Lower leg skin (tissue), 4 donors: ENCODE measurements at places on chromosomes 1 and 21.
A peak's percentile ranks its signal among the peaks of the same experiment; 100 is the strongest.

DNA sequence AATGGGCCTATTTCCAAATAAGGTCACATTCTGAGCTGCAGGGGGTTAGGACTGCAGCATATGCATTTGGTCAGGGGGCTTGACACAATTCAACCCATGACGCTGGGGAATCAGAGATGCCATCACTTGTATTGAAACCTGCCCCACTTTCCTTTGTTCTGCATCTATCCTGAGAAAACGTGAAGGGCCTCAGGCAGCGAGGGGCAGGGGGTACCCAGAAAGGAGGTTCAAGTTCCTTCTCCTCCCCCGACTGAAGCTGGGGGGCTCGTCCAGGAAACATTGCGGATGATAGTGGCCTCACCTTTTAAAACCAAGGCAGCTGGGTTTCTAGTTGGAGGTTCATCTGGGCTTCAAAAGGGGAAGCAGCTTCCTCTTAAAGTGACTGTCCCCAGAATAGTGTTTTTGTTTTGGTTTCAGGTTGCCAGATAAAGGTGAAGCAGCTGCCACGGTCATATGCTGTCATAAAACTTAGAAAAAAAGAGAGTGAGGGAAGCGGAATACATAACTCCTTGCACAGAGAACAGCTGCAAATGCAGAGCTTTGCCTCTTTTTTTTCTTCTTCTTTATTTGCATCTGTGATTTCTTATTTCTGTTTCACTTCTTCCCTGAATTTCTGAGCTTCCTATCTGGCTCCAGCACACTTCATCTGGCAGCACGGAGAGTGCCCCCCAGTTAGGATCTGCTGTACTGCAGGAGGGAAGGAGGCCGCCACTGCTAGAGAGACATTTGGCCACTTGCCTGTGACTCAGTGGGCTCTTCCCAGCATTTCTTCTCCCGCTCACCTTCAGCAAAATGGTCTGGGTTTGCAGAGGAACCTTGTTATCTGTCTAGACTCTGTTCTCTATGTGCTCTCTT is 142.0 kb downstream of the AJAP1 start:
- no peak for DNase-seq

- no peak for DNase-seq
Measured at GRCh38 chr1:116842654-116843053, 67.1 kb upstream of the PTGFRN start.

- DNase-seq = peak; percentile 87
Measured at GRCh38 chr21:45074818-45075595, 627 bp downstream of the ADARB1 start.

- DNase-seq = no peak
Measured at GRCh38 chr1:222656391-222657155, 38.7 kb downstream of the MIA3 start.

DNA sequence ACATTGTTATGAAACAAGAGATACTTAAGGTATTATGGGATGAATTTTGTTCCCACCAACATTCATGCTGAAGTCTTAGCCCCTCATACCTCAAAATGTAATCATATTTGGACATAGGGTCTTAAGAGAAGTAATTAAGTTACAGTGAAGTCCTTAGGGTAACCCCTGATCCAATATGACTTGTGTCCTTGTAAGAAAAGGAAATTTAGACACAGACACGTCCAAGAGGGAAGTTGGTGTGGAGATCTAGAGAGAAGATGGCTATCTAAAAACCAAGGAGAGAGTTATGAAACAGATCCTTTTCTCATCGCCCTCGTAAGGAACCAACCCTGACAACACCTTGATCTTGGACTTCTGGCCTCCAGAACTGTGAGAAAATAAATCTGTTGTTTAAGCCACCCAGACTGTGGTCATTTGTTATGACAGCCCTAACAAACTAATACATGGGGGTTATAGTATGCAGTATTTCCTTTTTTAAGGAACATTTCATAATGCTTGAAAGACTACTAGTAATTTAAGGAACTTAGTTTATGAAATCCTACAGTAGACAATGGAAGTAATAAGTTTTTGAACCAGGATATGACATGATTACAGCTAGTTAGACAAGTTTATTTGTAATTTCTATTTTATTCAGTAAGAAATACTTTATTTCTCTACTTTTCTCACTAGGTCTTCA is 875.5 kb upstream of the ADGRL2 start:
- no peak for DNase-seq

DNA sequence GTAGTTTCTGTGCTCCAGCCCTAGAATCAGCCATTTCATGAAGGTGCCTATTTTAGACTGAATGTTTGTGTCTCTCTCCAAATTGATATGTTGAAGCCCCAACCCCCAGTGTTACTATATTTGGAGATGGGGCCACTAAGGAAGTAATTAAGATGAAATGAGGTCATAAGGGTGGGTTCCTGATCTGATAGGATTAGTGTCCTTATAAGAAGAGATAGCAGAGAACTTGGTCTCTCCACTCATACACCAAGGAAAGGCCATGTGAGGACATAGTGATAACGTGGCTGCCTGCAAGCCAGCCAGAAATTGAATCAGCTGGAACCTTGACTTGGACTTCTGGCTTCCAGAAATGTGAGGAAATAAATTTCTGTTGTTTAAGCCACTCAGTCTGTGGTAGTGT is 12.3 kb downstream of the RAVER2 start:
- no peak for DNase-seq

- no peak for DNase-seq
Measured at GRCh38 chr1:175737451-175737850, 5.9 kb downstream of the TNR start.

DNA sequence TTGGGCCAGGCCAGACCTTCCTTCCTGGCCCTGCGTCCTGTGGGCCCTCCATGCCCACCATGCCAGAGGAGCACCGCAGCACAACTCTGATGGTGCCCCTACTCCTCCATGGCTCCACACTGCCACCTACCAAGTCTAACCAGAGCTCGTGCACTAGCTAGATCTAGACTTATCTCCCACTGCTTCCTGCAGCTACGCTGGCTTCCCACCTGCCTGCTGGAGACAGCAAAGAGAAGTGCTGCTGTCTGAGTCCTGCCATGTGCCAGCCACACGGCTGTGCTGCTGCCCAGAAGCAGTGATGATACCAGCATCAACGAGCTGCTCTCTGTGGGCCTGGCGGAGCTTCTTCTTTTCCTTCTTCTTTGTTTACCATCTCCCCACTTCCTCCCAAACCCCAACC is 4.5 kb downstream of the GUCA2B start:
- DNase-seq = no peak

- no peak for DNase-seq
Measured at GRCh38 chr1:214349781-214350180, 68.8 kb downstream of the SMYD2 start.

- DNase-seq = peak; percentile 87
Measured at GRCh38 chr1:203465146-203465798, 10.3 kb upstream of the PRELP start.

DNA sequence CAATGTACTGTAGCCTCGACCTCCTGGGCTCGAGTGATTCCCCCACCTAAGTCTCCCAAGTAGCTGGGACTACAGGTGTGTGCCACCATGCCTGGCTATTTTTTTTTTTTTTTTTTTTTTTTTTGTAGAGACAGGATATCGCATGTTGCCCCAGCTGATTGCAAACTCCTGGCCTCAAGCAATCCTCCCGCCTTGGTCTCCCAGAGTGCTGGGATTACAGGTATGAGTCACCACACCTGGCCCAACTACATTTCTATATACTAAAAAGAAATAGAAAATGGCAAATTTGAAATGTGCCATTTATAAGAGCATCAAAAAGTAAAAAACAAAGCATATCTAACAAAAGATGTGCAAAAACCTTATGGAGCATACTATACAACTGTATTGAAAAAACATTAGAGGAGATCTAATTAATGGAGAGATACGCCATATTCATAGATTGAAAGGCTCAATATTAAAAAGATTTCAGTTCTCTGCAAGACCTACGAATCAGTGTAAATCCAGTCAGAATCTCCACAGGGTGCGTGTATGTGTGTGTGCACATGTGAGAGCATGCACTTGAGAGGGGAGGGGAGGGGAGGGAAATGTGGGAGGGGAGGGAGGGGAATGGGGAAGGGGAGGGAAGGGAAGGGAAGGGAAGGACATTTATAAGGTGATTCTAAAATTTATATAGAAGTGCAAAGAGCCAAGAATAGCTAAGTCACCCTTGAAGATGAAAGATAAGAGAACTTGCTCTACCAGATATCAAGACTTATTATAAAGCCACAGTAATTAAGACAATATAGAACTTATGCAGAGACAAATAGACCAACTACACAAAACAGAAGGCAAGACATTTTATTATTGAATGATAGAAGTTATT is 15.5 kb upstream of the PADI4 start:
- no peak for DNase-seq

GRCh38 chr1:2441746-2442145 is 29.4 kb upstream of the PEX10 start:
- no peak for DNase-seq

GRCh38 chr1:38789498-38790169 is 69.9 kb downstream of the RRAGC start:
- DNase-seq = no peak

DNA sequence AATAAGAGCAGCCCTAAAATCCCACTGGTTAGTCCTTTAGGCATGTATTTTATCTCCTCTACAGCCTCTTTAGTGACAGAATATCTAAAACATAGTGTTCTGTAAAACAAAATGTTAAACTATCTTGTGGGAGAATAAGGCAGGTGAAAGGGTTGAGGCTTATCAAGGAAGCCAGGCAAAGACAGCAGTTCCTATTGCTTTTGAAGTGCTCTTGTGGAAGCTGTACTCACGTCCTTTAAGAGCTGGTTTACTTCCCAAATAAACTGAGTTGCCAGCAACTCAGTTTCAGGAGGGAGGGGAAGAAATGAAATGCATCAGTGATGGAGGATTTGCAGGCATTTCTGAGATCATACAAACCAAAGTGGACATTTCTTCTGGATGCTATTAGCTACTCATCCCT is 529.6 kb upstream of the ZRANB2 start:
- DNase-seq = no peak

GRCh38 chr1:7616076-7616832 is 154.8 kb upstream of the VAMP3 start:
- no peak for DNase-seq

GRCh38 chr1:205572421-205572820 is 59.4 kb downstream of the ELK4 start:
- DNase-seq = peak; percentile 75

GRCh38 chr1:27658951-27659496 is 13.0 kb downstream of the IFI6 start:
- DNase-seq = no peak

GRCh38 chr1:230130172-230130944 is 63.3 kb downstream of the GALNT2 start:
- DNase-seq = no peak

DNA sequence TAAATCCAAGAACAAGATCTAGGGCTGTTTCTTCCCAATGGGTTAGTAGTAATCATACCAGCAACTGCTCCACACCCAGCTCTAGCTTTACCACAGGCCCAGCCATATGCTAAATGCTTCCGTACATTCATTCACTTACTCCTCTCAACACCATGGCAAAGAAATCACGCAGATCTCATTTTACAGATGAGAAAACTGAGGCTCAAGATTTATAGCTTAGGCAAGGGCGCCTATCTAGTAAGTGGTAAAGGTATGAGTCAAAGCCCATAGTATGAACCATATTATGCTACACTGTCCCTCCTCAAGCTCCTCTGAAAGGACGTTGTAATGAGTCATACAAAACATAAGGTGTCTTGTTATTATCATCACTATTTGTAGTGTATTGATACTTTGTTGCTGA is 82.2 kb downstream of the NIBAN1 start:
- DNase-seq = no peak

DNA sequence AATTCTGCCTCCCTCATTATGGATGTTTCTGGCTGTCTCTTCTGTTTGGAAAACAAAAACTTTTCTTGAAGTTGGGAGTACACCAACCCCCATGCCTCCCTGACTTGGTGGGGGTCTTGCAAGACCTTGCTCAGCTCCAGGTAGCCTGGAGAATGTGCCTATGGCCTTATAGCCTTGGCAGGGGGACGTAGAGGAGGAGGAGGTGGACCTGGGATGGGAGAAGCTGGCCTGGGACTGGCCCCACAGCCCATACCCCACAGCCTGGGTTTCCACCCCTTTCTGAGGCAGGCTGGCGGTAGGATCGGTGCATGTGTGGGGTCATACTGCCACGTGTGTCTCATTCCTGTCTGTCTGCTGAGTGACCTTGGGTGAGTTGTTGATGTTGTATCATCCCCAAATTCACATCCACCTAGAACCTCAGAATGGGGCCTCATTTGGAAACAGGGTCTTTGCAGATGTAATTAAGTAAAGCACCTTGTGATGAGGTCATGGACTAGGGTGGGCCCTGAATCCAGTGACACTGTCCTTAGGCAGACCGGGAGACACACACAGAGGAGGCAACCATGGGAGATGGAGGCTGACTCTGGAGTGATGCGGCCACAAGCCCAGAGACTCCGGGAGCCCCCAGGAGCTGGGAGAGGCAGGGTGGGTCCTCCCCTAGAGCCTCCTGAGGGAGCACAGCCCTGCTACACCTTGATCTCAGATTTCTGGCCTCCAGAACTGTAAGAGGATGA is 18.5 kb downstream of the OBSCN start:
- no peak for DNase-seq

GRCh38 chr21:41016472-41016871 is 151.5 kb upstream of the BACE2 start:
- DNase-seq = no peak

GRCh38 chr21:20998456-20998789 is 214 bp downstream of the NCAM2 start:
- no peak for DNase-seq

DNA sequence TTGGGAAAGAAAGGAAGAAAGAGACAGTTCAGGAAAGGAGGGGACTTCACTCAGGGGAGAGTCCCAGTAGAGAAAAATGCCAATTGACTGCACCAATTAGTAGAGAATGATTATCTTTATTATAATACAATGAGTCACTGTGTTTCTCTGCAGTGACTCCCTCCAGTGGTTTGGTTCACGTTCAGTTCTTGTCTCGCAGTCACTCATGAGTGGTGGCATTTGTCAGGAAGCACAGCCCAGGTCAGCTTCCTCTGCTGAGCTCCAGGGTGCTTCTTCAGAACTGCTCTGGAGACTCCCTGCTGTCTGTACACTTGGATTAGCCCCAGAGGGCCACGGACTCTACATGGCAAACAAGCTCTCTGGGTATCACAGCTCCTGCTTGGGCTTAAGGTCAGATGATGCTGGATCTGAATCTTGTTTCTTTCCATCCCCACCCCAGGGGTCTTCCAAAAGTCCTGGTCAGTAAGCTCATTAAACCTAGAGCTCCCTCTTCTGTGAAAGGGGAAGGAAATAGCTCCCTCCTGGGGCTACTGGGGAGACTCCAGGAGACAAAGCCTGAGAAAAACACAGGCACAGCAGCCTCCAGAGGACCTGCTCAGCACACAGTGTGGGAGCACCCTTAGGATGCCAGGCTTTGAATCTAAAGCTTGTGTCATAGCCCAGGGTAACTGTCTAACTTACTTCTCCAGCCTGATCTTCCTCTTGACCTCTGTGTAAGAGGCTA is 619.0 kb downstream of the AJAP1 start:
- DNase-seq = no peak

GRCh38 chr1:53284224-53285020 is 43.4 kb downstream of the LRP8 start:
- DNase-seq = no peak

DNA sequence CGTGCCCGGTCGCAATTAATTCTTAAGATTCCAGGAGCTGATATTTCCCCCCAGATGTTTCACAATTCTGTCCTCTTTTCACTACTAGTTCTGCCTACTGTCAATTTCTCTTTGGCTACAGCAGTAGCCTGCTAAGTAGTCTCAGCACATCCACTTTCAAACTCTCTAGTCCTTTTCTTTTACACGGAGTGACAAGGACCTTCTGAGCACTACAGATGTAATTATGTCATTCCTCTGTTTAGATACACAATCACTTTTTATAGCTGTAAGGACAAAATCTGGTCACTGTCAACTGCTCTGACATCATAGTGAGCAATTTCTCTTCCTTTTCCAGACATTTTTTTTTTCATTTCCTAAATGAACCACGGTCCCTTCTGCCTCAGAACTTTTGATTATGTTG is 421.7 kb upstream of the CHRM3 start:
- DNase-seq = no peak
